HuH-7 (cell line): ENCODE measurements at places on chromosomes 4 and X.

- no peak for DNase-seq
Observed at GRCh38 chrX:134647477-134647877, 10.8 kb downstream of the PLAC1 start.

DNA sequence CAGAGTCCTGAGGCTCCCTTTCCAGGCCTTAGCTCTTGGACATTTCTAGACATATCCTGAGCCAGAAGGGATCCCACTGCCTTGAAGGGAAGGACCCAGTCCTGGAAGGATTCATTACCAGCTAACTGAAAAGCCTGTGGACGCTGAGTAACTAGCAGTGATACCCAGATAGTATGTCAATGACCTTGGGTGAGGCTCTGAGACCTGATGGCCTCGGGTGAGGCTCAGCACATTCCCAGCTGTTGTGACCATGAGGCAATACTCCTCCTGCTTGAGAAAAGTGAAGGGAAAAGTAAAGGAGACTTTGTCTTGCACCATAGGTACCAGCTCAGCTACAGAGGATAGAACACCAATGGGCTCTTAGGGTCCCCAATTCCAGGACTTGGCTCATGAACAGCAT, 268.1 kb downstream of the DKK2 start:
- DNase-seq, result no peak

GRCh38 chr4:168586926-168587325, 90.1 kb downstream of the PALLD start:
- DNase-seq, result no peak

DNA sequence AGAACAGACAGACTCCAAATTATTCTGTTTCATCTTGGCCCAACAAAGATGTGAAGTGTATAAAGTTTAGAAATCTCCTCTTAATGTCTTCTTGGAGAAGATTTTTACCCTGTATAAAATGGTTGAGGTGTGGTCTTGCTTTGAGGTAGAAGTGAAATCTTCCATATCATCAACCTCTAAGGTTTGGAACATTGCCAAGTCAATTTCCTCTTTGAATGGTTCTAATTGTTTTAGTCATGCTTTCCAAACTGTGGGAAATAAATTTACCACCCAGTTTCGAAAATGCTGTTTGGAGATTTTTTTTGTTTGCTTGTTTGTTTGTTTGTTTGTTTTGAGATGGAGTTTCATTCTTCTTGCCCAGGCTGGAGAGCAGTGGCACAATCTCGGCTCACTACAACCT, 174.1 kb upstream of the ADAMTS3 start:
- no peak for DNase-seq

DNA sequence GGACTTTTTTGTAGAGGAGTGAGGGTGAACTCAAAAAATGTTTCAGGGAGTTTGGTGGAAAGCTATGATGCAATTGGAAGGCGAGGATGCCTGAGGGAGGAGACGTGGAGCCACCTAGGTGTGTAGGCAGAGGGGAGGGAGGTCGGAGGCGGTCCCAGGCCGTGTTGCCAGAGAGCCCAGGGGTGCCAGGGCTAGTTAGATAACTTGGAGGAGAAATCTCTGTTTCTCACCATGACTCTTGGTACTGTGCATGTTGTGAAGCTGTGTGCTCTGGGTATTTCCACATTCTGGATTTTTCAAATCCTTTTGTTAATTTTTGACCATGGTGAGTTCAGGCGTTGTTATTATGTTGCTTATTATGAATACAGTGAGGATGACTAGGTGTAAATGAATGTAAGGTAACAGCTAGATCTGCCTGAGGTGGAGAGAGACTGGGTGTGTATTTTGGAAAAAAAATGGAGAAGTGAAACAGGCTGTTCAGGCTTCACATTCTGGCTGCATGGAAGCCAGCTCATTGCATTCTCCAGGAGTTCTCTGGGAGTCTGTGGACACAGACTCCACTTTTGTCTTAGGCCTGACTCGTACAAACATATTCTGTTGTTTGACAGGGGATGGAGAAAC, 4.5 kb downstream of the RAB9A start:
- DNase-seq, result no peak
